ENCODE measurements at places on chromosomes 5 and 9.
A peak's percentile ranks its signal among the peaks of the same experiment; 100 is the strongest.

- no peak for DNase-seq
These were observed 162.1 kb downstream of the TENT4A start for GRCh38 chr5:6875376-6875775.

- DNase-seq, result no peak
These were observed 137.1 kb downstream of the FOXD1 start for GRCh38 chr5:73311291-73312110.

DNA sequence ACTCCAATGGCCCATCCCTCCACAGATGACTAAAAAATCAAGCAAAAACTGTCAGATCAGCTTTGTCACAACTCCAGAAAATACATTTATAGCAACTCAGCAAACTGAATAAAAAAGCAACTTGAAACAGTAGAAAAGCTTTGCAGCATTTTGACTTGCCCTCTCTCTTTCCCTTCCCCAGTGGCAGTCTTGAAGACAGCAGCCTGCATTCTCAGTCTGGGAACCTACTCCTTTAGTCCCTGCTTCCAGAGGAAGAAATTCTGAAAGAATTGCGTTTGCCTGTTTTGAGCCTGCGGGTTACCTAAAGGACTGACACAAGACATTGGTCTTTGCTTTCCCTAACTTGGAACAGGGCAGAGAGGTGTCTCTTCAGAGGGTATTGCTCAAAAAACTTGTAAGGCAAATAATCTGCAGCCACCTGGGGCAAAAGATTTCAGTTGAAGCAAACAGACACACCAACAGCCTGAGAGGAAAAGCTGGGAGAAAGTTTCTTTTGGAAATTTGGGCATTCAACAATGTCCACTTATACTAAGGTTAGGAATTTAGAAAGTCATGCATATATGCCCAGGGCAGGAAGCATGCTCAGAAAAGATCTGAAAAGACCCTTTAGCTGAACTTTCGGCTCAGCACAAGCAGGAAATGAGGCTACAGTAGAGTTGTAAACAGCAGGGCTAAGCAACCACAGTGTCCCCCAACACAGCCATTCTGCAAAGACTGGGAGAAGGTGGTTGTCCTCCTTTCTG, 15.2 kb upstream of the SLC35D2 start:
- no peak for DNase-seq

- DNase-seq, result no peak
These were observed 383.0 kb downstream of the DIRAS2 start for GRCh38 chr9:90259311-90260246.

- no peak for DNase-seq
These were observed 124.3 kb upstream of the RAI14 start for GRCh38 chr5:34531751-34532360.

- DNase-seq, result peak; percentile 32
These were observed 34.5 kb upstream of the SPARC start for GRCh38 chr5:151721087-151721646.

GRCh38 chr9:34579808-34580163, 9.7 kb downstream of the CNTFR start:
- no peak for DNase-seq

DNA sequence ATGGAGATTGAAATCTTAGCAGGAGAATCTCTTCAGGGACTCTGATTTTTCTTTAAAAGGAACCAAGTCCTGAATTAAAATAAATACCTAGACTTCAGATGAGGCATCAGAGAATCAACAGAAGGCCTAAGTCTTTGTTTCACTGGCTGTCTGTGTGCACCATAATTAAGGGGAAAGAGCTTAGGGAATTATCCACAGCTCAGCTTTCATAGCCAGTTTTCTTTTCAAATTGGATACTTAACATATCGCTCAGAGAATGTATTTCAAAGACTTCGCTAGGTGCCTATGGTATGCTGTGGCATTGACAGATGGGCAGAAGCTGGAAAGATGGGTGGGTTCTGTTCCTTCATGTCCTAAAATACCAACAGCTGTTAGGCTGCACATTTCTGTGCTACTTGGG, 325.8 kb downstream of the TMEM38B start:
- DNase-seq, result no peak

GRCh38 chr5:117394506-117395157, 820.0 kb upstream of the SEMA6A start:
- DNase-seq, result no peak

DNA sequence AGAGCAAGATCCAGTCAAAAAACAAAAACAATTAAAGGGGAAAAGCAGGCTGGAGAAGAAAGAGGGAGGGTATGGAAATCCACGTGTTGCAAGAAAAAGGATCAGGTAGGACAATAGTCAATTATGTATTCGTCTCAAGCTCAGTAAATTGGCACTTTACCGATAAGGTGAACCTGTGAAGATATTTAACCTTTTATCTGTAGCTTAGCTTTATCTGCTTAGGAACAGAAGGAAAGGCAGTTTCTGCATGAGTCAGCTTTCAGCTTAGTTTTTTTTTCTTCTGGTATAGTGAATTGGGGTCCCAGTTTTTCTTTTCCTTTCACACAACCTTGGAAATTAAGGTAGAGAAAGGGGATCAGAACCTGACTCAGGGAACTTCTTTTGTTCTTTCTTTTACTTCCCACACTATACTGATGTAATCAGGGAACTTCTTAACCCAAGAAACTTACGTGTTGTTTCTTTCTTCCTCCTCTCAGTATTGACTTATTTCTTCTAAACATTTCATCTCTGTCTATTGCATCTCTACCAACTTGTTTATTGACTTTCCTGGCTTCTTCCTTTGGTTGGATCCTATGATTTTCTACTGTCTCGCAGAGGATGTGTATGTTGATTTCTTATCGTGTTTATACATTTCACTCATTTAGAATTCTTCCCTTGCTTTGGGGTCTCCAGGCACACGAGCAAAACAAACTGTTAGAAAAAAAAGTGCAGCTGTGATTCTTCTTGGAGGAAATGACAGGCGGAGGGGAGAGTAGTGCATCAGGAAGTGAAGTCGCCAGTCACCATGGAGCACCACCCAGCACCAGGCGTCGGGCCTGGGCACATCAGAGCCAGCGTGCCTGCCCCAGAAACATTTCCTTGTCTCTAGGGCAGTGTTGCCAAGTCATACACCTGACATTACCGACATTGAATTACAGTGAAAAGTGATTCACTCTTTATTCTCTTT, 123.0 kb upstream of the LHFPL2 start:
- peak; percentile 21 for DNase-seq

DNA sequence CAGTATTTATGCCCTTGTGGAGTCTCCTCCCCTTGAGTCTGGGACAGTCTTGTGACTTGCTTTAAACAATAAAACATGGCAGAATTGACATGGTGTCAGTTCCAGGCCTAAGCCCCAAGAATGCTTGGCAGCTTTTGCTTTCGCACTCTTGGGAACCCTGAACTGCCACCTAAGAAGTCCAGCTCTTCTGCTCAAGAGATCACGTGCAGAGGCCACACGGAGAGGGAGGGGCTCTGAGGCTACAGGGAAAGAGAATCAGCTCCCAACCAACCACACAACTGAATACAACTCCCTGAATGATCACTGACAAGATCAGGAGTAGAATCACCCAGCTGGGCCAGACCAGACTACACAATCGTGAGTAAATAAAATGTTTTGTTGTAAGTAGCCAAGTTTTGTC, 97.6 kb downstream of the MED27 start:
- DNase-seq, result no peak

Data from bone marrow (tissue), 2 donors.